Activated CD8-positive, alpha-beta memory T cell treated with anti-CD3 and anti-CD28 coated beads for 1 hour (primary cell): ENCODE measurements at places on chromosomes 5 and 9.

GRCh38 chr5:151896031-151896691 lies 28.5 kb downstream of the GLRA1 start:
- no peak for DNase-seq

GRCh38 chr5:61029456-61030162 lies 84.6 kb downstream of the NDUFAF2 start:
- DNase-seq: no peak

DNA sequence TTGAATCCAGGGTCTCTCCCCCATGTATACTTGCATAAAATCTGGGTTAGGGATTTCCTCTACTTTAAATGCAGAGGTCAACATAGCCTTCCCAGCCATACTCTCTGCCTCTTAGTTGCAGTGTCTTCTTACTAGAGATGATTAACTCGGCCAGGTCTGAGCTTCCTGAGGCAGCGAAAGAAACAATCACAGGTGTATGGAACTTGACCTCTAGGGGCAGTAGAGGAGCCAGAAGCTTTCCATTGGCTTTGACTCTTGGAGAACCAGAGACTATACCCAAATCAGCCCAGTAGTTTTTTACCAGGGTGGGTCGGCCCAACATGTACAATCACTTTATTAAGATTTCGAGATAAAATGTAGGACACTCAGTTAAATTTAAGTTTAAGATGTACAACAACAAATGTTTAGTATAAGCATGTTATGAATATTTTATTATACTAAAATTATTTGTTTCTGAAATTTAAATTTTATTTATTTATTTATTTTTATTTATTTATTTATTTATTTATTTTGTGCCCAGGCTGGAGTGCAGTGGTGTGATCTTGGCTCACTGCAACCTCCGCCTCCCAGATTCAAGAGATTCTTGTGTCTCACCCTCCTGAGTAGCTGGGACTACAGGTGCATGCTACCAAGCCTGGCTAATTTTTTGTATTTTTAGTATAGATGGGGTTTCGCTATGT lies 48.0 kb upstream of the DMRT3 start:
- no peak for DNase-seq

DNA sequence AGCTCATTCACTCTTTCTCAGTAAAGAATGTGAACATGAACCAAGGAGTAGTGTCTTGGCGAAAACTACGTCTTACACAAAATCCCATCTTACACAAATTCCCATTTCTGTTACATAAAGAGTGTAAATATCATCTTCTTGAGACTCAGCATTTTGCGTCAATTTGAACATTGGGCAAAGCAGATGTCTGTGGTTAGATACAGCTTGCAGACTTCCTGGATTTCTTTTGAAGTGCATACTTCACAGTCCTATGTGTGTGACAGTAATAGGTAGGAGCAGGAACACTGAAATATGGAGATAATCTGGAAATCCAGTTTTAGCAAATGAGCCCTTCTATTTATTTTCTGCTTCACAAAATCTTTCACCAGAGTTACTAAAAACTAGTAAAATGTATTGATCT lies 58.8 kb downstream of the C6 start:
- no peak for DNase-seq

GRCh38 chr9:79757881-79758669 lies 186.3 kb downstream of the TLE4 start:
- DNase-seq: no peak

- no peak for DNase-seq
Observed at GRCh38 chr5:36393656-36394428, 92.1 kb upstream of the RANBP3L start.

DNA sequence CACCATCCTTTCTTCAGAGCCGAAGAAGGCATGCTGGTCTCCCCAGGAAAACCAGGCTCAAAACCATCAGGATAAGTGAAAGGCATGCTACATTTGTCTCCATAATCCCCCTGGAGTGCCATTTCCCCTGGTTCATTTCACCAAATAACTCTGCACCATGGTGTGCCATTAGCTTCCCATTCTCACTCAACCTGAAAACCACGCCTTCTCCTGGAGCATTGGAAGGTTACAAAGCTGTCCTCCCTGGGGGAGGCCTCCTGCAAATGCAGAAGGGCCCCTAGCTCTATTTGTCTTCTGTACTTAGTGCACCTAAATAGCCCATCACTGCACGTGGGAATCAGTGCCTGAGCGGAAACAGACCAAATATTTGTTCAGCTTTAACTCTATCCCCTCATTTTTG lies 90.2 kb upstream of the ICE1 start:
- DNase-seq: no peak

- no peak for DNase-seq
Observed at GRCh38 chr5:178582291-178582690, 7.9 kb downstream of the COL23A1 start.

DNA sequence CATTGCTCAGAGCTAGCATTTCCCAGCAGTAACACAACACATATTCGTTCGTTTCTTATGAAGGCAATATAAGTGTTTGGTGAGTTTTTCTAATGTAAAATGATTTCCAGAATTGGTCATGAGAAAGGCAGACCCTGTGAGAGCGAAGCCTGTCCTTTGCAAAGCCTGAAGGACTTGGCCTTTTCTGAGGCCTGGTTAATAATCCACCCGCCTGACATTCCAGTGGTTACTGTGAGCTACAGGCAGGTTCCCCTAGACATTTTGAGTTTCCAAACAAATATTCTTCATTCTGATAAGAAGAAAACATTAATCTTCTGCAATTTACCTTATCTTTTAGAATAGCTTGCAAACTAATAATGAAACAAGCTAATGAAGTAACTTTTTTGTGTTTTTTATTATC lies 38.0 kb downstream of the ADAMTS16 start:
- no peak for DNase-seq

GRCh38 chr9:130429381-130429780 lies 15.4 kb upstream of the ASS1 start:
- DNase-seq: no peak

GRCh38 chr5:149654231-149654630 lies 72.9 kb downstream of the ARHGEF37 start:
- no peak for DNase-seq

GRCh38 chr5:40394698-40395097 lies 285.0 kb upstream of the PTGER4 start:
- DNase-seq: no peak

- DNase-seq: no peak
Observed at GRCh38 chr5:119406551-119407110, 45.7 kb upstream of the HSD17B4 start.

DNA sequence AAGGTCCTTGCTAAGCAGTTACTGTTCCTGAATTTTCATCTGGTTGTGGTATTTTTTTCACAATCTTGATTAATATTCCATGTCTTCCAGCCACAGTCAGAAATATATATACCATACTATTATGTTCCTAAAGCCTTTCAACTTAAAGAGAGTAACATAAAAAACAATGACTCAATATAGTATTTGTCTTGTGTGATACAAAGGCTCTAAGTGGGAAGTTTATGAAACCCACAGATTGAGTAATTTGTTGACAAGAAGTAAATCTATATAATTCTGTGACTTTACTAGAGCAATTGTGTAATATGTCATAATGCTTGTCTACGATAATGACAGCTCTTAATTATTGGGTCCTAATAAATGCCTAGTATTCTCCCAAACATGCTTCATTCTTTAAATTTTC lies 509.4 kb downstream of the ISL1 start:
- no peak for DNase-seq

- no peak for DNase-seq
Observed at GRCh38 chr9:25418974-25419373, 259.3 kb downstream of the TUSC1 start.

GRCh38 chr5:3954199-3954598 lies 358.6 kb downstream of the IRX1 start:
- DNase-seq: no peak

GRCh38 chr9:95819636-95820035 lies 55.9 kb upstream of the ERCC6L2 start:
- DNase-seq: no peak

DNA sequence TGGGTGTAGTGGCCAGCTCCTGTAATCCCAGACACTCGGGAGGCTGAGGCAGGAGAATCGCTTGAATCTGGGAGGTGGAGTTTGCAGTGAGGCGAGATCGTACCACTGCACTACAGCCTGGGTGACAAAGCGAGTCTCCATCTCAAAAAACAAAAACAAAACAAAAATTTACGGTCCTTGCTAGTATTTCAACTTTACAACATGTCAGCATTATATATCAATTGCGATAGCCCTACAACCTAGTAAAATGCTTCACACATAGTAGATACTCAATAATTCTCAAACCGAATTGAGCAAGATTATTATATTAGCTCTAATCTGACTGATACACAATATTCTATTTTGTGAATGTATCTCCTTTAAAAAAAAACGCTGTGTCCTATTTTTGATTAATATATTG lies 1411.0 kb upstream of the WWC1 start:
- no peak for DNase-seq

GRCh38 chr5:151660616-151661495 lies 25.9 kb downstream of the SPARC start:
- no peak for DNase-seq

- no peak for DNase-seq
Observed at GRCh38 chr5:14628346-14628745, 36.2 kb upstream of the OTULIN start.

DNA sequence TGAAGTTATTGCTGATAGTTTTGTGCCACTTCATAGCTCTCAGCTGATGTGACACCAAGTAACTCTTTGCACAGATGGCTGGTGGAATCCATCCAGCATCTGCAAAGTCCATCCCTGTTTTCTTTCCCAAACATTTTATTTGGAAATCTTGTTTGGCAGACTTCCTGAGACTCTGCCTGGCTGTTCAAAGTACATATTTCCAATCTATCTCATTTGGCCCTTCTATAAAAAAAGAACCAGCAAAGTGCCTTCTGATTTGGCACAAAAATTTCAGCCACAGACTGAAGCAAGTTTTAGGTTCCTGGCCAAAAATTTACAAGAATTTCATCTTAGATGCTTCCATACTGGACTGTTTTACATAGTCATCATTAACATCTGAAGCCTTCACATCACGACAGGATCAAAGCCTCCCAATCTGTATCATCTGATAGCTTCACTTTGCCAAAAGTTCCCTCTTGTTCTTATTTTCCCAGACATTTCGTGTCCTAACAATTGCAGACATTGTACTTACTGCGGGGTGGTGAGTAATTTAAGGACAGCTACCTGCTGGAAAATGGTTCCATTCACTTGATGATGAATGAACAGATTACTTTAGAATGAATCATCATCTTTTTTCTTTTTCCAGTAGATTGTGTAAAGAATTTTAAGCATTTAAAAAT lies 377.3 kb downstream of the KIAA0825 start:
- DNase-seq: no peak

DNA sequence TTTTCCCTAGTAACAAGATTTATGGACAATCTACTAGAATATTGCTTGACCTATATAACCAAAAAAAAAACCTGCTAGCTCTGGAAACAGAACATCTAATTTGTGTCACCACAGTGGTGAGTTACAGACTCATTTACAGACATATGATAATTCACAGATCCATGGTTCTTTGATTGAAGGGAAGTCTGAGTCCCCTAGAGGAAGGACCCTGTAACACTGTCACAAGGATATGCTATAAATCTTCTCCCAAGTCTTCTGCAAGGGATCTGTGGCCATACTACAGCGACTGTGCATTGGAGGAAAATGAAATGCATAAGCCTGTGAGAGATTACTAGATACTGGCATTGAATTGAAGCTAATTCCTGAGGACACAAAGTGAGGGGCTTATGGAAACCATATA lies 630.6 kb upstream of the SGCD start:
- no peak for DNase-seq

DNA sequence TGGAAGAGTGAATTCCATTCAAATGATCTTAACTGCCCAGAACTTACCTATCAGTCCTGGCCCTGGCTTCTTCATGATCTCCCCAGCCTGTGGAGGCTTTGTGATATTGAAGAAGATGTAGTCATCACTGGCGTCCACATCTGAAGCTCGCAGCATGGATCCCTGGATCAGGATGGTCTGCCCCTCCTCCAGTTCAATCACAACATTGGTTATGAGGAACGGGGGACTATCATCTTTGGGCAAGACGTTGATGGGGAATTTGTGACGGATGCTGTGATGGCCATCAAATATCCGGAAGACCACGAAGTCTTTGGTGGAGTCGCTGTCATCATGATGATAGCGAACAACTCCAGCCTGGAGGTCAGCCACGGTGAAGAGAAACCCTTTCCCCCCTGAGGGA lies 68.0 kb downstream of the FREM1 start:
- no peak for DNase-seq

DNA sequence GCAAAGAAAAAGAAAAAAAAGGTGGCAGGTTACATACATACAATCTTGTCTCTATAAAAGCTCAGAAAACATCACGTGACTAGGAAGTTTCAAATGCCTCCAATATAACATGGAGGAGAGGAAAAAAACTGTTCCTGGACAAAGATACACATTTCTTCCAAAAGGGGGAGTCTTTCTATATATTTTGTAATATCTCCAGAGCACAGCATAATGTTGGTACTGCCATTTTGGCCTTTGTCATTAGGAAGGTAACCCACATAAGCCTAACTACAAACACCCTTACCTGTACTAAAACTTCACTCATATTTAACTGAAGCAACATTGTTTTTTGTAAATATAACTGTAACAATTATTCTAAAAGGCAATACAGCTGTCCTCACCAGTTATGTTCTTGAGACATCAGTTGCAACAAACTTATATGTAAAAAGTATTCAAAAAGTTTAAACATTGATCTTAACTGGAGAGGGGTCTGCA lies 1.2 kb upstream of the BTF3 start:
- DNase-seq: no peak

DNA sequence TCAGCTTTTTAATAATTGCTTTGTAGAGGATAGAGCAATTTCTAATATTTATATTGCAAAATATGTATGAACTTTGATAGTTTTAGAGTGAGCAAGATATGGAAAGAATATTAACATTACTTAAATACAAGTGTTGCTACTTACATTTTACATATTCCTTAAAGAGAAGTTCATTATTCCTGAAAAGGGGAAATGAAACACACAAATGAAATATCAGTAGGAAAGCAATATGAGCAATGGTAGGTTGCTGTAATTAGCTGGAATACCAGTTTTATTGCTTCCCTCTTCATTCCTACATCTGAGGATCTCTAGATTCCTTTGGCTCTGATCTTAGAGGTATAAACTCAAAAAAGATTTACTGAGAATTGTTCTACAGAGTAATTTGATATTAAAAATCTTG lies 414.1 kb downstream of the FAM170A start:
- no peak for DNase-seq

GRCh38 chr5:8062521-8062920 lies 193.6 kb downstream of the MTRR start:
- no peak for DNase-seq

- DNase-seq: no peak
Observed at GRCh38 chr5:134439210-134439654, 27.6 kb upstream of the CDKN2AIPNL start.
